ENCODE measurements at places on chromosomes 1 and 21.
A peak's percentile ranks its signal among the peaks of the same experiment; 100 is the strongest.

- no peak for DNase-seq
These were observed 18.6 kb downstream of the GBP6 start for GRCh38 chr1:89382479-89382878.

DNA sequence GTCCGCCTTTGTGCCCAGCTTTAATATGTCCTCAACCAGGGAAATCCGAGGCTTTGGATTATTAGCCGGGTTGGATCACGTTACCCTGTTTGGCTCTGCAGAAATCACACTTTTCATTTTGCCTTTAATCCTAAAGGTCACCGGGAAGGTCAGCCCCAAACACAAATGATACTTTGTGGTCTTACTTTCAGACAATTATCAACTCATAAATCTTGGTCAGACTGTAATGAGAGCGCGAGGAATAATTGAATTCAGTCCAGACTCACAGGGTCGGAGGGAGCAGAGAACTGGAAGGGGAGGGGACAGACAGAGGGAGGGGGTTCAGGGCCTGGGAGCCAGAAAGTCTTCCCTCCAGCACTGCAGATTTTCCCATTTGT lies 91.7 kb upstream of the NFIA start:
- no peak for DNase-seq

GRCh38 chr1:2291577-2291976 lies 63.5 kb downstream of the SKI start:
- DNase-seq: no peak

GRCh38 chr1:28039341-28039740 lies 49.1 kb downstream of the EYA3 start:
- DNase-seq: no peak

DNA sequence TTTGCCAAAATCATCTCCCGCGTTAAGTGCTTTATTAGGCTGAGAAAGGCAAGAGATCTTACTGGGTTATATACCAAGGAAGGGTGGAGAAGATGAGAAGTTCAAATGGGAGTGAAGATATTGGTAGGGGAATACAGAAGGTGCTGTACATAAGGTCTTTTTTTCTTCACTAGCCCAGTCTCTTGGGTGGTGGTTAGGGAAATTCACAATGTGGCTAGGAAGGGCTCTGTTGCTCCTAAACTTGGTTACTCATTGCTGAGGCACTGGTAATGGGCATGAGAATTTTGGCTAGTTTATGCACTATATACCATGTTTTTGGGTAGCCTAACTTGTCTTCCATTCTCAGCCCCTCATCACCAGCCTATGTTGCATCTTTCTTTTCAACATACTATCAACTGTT lies 50.6 kb downstream of the LHX4 start:
- no peak for DNase-seq

DNA sequence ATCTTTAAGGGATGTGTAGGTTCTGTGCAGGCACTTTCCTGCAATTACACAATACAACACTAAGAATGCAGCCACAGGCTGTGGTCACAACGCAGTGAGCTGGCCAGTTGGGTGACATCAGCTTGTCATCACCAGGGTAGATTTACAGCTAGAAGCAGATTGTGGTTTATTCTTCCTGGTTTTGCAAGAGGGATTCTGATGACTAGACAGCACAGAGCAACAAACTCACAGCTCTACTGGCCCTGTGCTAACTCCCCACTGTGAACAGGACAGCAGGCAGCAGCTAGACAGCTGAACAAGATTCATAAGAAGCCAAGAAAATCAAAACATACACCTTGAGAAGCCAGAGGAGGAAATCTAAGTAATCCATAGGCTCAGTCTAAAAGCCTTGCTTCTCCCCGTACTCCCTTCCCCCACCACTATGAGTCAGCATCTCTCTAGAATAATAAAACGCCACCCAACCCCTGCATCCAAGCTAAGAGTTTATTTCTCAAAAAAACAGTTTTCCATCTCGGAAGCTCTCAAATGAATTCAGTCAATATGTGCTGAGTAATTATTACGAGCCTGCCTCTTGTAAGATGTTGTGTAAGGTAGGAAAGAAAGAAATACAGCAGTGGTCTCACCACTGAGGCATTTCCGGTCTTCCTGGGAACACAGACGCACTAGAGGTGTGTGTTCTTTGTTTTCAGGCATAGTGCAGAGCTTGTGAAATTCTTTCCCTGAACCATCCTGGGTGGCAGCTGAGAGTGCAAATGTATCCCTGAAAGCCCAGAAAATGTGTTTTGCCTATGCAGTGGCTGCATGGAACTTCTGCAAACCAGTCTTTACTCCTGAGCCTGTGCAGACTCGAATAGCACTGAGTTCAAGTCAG lies 162.8 kb downstream of the NTPCR start:
- DNase-seq: peak; percentile 60

- DNase-seq: no peak
These were observed 647.7 kb downstream of the LTN1 start for GRCh38 chr21:28344985-28345384.

DNA sequence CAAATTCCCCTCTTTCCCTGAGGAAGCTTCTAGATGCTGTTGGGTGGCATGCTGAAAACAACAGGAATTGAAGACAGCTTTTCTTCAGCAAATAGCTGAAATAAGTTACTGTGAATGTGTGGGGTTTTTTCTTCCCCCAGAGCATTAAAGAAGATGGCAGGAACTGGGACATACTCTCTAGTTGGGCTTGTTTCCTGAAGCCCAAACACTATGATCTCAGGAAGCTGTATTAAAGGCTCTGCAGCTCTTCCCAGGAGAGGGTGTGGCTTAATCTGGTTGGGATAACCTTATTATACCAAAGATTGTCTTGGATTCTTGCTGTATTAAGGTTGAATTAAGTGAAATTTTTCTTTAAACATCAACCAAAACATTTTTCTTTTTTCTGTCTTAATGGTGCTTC lies 64.9 kb upstream of the LMO4 start:
- no peak for DNase-seq

DNA sequence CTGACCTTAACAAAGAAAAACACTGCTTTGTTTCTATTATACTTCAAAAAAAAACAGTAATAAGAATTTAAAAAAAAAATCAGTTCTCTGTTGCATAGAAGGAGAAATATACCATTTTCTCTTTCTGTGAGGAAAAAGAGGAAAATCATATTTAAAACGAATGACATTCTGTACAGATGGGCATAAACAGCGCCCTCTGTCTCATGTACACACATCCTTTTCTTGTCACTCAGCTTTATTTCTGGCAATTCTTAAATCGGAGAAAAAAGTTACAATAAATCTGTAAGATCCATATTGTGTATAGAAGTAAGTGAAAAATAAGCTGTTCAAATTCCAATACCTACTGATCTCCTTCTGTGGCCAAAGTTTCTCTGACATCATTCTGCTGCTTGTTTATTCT lies 245.4 kb downstream of the SMYD3 start:
- DNase-seq: no peak

GRCh38 chr1:12166834-12167492 lies at the start of gene TNFRSF1B:
Gene TNFRSF1B, plus strand, starts transcription at chr1:12166991. Its CDS starts 101 bp downstream, at chr1:12167092.
- no peak for DNase-seq

DNA sequence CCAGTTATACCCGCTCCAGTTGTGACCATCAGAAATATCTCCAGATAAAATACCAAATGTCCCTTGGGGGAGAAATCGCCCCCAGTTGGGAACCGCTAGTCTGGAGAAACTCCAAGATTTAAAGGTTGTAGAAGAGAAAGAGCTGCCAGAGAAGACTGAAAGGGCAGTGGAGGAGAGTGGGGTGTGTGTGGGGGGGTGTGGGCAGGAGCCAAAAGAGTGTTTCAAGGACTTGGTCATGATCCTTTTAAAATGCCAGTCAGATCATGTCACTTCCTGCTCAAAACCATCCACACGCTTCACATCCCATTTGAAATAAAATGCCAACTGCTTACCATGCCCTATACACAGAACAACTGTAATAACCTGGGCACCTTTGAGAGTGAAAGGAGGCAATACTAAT lies 3.4 kb upstream of the HEYL start:
- DNase-seq: no peak

DNA sequence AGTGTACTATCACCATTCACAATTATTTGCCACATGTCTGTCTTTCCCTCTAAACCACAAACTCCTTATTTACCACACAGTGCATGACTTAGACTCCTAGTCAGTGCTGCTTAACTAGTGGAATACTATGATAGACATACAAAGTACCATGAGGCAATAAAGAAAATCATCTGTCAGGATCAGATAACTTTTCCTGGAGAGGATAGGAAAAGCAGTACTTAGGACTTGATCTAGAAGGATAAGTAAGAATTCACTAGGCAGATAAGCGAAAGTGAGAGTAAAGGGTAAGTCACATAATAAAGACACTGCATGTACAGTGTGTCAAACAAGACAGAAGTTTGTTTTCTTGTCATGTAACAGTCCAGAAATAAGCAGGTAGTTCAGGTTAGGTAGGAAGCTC lies 21.2 kb upstream of the TSPAN1 start:
- no peak for DNase-seq

DNA sequence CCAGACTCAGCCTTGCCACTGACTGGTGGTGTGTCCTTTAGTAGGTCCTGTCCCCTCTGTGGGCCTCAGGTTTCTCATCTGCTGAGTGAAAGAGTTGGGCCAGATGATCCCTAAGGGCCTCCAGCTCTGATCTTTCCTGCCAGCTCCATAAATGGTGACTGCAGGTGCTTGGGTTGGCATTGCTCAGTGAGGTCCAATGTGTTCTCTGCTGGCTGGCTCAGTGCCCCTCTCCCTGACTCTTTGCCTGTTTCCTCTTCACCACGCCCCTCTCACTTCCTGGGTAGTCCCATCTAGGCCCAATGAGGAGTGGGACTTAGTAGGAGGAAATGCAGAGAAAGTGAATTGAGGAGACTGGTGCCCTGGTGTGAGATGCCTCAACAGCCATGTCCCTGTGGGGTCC lies 36.6 kb downstream of the UBE2T start:
- DNase-seq: no peak

DNA sequence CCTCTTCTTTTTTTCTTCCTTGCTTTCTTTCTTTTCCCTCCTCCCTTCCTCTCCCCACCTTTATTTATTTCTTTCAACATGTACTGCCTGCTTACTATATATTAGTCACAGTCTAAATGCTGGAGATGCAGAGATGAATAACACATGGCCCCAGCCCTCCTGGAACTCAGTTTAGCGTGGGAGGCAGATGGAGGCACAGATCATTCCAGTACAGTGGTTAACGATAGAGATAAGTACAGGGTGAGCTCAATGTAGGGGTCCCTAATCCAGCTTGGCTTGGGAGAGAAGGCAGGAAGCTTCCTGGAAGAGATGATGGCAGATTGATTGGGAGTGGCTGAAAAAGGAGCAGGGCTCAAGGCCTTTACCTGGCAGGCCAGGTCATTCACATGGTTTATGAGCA lies 55.6 kb upstream of the PPP2R5A start:
- DNase-seq: no peak

- no peak for DNase-seq
These were observed 466.2 kb downstream of the USP25 start for GRCh38 chr21:16196001-16196400.

DNA sequence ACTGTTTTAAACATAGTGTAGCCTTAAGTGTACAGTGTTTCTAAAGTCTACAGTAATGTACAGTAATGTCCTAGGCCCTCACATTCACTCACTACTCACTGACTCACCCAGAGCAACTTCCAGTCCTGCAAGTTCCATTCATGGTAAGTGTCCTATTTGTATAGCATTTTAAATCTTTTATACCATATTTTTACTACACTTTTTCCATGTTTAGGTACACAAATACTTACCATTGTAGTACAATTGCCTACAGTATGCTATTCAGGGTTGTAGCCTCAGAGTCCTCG lies 3.6 kb upstream of the S100A10 start:
- no peak for DNase-seq

DNA sequence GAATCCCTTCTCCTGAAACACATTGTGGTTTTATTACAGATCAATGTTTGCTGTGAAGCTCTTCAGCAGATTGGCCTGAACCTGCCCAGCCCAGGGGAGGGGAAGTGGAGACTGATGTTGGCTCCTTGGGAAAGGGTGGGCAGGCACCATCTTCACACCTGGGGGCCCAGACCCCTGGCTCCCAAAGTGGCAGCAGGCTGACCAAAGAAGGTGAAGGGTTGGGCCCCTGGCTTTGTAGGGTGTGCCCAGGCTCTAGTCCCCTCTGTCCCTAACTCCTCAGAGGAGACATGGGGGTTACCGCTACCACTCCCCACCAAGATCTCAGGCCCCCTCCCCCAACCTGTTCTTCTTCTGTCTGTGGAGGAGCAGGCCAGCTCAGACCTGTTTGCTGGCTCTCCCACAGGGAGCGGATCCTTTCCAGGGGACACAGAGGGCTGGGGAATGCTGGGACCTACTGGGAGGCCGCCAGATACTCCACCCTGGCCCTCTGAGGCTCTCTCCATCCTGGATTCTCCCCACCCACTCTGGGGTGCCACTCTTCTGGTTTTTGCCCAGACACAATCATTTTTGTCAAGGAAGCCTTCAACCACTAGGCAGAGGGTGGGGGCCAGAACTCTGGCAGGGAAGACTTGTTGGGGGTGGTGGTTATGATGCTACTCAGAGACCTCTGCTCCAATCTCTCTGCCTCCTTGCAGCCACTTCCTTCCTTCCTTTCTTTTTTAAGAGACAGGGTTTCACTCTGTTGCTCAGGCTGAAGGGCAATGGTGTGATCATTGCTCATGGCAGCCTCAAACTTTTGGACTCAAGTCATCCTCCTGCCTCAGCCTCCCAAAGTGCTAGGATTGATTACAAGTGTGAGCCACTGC lies 5.0 kb upstream of the EFNA3 start:
- no peak for DNase-seq

- peak; percentile 75 for DNase-seq
These were observed 3.0 kb upstream of the ID3 start for GRCh38 chr1:23562137-23562876.

- DNase-seq: no peak
These were observed 312.5 kb upstream of the ZRANB2 start for GRCh38 chr1:71393301-71393700.

GRCh38 chr1:167566766-167567165 lies 13.2 kb upstream of the CREG1 start:
- no peak for DNase-seq

DNA sequence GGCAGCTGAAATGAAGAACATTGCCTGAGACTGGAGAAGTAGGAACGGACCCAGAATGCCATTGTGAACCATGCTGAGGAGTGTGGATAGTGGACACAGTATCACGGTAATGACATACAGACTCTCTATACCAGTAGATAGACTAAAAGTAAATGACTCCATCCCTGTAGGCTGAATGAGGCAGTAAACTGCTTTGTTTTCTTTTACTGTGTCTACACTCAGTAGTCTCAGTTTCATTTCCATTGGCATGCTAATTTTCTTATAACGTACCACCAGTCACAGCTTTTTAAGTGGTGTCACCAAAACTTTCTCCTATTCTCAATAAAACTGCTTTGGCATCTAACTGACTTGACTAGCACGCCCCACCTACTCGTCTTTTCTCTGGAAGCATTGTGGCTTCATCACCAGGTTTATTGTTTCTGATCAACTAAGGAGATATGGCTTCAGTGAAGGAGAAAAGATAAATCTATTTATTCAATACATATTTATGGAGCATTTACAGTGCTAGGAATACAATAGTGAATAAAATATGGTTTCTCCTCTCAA lies 8.4 kb upstream of the ZNF697 start:
- DNase-seq: no peak
